ENCODE measurements at places on chromosomes 6 and 20. TPM values are rescaled to one million over a fixed set of nuclear protein-coding genes. Genes with fewer than 3 reads are reported as not detected.

Gene TTBK1
- 13.1 TPM for total RNA-seq

Gene ARMH2
- not detected for total RNA-seq

Gene CST2
- not detected for total RNA-seq

Gene RBPJL
- total RNA-seq: not detected

Gene FNDC11
- total RNA-seq: 4.1 TPM

Gene SNRPB
- 43.5 TPM for total RNA-seq

Gene CCN2
- total RNA-seq: 6.9 TPM

Gene SLC17A9
- total RNA-seq: 0.16 TPM

Gene SLCO4A1
- 1.6 TPM for total RNA-seq

Gene VIP
- 4.8 TPM for total RNA-seq

Gene MAS1
- total RNA-seq: not detected

Measured in occipital lobe (tissue), 3 donors.